ENCODE measurements at places on chromosomes 16 and 17.

DNA sequence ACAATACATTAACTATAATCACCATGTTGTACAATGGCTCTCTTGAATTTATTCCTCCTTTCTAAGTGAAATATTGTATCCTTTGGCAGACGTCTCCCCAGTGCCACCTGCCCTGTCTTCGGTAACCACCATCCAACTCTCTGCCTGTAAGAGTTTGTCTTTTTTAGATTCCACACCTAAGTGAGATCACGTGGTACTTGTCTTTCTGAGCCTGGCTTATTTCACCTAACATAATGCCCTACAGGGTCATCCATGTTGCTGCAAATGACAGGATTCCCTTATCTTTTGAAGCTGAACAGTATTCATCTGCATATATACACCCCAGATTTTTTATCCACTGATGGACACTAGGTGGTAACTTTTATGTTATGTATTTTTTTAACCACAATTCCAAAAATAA is 24.2 kb downstream of the ORC6 start:
- DNase-seq = no peak

- no peak for DNase-seq
Observed at GRCh38 chr17:48751733-48752398, 23.3 kb upstream of the HOXB13 start.

GRCh38 chr17:74474043-74474792 is 7.8 kb downstream of the CD300A start:
- no peak for DNase-seq

DNA sequence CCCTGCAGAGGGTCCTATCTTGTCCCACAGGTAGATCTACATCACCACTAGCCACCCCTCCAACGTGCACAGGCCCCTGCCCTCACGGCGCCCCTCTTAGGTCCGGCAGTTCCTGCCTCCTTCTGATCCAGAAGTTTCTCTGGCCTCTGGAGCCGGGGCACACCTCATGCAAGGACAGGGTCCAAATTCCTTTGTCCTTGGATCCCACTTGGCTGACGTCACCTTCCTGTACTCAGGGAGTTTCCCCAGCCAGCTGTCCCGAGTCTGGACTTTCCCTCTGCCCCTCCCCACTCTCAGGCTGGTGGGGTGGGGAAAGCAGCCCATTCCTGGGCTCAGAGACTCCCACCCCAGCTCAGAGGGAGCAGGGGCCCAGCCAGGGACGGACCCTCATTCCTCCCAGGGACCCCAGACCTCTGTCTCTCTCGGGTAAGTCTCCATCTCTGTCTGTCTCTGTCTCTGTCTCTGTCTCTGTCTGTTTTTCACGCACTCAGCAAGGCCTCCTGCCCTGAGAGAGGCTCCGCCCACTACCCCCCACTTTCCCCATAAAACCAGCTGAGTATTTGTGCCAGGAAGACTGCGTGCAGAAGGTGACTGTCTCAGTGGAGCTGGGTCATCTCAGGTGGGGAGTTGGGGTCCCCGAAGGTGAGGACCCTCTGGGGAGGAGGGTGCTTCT is at the start of gene IL32:
Gene IL32, plus strand, starts transcription at position 572 of the 673 bp plus-strand sequence. CDS start 172 bp downstream, outside the sequence.
- peak; percentile 36 for DNase-seq

DNA sequence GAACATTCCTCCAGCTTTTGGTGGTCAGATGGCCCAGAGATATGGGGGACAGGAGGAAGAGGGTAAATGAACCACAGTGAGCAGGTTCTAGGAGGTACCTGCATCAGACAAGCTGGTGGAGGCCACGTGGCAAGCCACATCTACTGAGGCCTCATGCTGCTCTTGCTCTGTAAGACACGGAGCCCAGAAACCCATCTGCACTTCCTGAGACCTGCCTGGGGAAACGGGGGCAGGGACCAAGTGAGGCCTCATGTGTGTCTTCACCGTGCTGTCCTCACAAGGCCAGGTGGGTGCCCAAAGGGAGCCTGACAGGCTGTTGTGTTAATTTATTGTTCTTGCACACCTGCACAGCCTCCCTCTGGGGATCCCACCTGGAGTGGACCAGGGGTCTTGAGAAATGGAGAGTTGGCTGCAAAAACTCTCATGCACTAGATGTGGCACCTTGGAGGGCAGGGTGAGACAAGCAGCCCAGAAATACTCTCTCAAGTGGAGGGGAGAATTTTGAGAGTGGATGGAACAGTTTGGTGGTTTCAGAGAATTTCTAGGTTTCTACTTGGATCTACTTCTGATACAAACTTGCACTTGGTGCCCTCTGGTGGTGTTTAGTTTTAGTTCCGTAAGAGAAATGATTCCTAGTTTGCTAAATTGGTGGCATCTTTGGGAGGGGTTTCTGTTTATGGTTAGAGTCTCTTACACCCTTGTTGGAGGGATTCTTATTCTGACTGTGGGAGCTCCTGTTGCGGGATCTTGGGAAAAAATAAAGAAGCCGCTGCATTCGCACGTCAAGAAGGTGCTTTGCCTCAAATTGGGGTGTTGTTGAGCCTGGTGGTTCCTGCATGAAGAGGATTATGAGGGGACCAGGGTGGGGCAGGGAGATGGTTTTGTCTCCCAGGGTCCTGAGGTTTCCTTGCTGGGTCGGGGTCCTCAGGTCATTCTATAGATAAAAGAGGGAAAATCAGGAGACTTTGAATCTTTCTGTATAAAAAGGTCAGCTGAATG is 47.5 kb downstream of the SLC6A2 start:
- peak; percentile 33 for DNase-seq

Measured in HFF-Myc (cell line).